ENCODE measurements at places on chromosomes 12 and 14.

DNA sequence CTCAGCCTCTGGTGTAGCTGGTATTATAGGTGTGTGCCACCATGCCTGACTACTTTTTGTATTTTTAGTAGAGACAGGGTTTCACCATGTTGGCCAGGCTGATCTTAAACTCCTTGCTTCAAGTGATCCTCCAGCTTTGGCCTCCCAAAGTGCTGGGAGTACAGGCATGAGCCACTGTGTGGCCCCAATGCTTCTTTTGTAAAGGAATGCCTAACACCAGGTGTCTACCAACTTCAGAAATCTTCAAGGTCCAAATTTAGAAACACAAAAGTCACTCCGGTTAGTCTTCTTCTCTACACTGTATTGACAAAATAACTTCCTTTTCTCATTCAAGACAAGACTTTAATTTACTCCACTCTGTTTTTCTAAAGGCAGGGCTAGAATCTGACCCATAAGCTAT, 188.7 kb downstream of the PRKD1 start:
- DNase-seq = no peak

- no peak for DNase-seq
Measured at GRCh38 chr12:57006809-57007475, 596 bp upstream of the ZBTB39 start.

DNA sequence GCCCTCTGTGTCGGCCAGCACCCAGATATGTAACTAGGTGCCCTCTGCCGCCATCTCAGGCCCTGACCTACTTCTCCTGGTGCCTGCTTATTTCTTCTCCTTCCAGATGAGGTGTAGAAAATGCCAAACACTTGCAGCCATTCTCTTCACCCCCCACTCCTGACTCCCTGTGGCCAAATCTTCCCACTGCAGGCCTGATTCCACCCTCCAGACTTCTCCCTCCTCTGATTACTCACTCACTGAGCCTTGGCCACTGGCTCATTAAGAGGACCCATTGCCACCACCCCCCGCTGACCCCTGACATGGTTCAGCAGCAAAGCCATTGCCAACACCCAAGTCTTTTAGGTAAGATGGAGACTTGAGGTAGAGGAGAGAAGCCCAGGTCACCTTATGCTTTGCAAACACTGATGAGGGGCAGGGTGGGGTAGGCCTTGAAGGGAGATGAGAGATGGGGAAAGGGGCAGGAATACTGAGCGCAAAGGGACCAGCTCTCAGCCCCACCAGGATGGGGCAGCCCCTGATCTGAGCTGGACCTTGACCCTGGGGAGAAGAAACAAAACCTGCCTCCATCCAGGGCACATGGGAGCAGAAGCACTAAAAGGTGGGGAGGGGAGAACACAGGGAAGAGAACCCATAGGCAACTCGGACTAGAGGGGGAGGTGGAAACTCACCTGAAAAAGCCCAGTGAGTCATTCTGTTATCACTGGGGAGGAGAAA, 25.1 kb upstream of the ANO2 start:
- no peak for DNase-seq

- no peak for DNase-seq
Measured at GRCh38 chr14:104145826-104146601, 7.6 kb downstream of the KIF26A start.

GRCh38 chr12:76201316-76201715, 116.8 kb upstream of the NAP1L1 start:
- DNase-seq = no peak

DNA sequence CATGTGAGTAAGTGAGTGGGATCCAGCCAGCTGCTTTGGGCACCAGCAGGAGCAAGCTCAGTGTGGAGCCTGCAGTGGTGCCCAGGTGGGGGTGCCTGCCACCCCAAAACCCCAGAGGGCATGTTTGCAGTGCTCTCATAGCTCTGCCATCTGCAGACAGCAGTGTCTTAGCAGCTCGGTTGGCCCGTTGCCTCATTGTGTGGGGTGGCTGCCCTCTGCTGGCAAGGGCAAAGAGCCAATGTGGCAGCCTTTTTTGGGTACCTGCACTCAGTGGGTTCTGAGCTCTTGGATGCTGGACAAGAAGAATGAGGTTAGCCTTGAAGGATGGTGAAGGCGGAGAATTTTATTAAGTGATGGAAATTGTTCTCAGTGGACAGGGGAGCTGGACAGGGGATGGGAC, 52.3 kb downstream of the NEUROD4 start:
- peak; percentile 70 for DNase-seq

GRCh38 chr12:93894391-93895088, 217.4 kb downstream of the CRADD start:
- DNase-seq = no peak

DNA sequence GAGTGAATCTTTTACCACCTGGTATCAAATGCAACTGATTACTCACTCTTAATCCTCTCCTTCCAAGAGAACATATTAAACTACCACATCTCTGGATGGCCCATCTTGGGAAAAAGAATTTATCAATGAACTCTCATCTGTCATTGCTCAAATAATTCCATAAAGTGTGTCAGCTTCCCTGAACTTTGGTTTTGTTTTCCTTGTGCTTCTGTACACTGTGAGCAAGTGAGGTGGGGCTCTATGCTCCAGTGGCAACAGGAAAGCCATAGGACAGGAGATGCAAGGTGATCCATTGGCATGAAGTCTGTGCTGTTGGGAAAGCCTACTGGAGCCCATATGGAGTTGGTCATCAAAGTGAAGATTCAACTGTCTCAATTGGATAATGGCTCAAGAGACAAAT, 17.4 kb downstream of the OTOGL start:
- no peak for DNase-seq

- no peak for DNase-seq
Measured at GRCh38 chr12:125305231-125305630, 240.0 kb downstream of the AACS start.
